ENCODE measurements at places on chromosomes 7 and 10.
A peak's percentile ranks its signal among the peaks of the same experiment; 100 is the strongest.

DNA sequence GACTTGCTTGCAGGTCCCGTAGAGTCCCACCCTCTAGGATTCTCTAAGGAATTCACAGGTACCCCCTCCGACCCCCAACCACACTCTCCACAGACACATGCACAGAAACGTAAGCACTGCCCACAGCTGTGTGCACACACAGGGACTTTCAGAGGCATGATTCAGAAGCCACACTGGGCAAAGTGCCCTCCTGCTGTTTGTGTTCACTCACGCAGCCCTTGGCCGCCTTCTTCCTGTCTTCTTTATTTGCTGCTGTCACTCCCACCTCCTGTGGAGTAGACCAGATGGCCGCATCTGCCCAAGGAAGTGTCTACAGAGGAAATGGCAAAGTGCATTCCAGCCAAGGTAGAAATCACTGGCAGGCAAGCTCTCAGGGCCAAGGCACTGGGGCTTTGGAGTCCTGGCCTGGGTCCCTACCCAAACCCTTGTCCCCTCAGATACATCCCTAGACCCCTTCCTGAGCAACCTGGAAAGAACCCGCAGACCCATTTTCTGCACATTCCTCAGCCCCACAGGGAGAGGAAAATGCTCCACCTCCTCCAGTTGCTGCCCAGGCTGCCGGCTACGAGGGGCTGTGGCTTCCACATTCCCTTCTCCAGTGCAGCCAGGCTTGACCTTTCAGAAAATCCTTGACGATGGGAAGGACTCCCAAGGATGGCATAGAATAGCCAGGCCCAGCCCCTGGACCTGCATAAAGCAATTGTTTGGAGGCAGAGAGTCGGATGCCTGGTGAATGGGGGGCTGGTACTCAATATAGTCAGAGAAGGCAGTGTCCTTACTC, 21.6 kb upstream of the GIMAP8 start:
- peak; percentile 10 for DNase-seq

- DNase-seq = no peak
Measured at GRCh38 chr10:67853512-67853911, 15.5 kb upstream of the DNAJC12 start.

DNA sequence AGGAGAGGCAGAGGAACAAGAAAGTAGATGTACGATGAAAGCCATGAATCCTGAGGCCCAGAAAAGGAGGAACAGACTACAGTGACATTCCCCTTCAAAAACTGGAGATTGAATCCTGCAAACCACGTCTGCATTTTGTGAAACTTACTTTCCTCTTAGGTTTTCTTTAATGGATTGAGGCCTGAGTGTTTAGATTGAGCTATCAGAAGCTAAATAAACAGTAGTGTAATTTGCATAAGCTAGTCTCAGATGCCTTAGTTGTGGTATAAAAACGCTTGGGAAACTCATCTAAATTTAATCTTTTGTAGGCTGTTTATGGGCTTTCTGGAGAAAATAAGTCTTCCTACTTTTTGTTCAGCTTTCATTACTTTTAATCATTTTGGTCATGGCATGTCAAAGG, 94.8 kb upstream of the HDAC9 start:
- DNase-seq = no peak

DNA sequence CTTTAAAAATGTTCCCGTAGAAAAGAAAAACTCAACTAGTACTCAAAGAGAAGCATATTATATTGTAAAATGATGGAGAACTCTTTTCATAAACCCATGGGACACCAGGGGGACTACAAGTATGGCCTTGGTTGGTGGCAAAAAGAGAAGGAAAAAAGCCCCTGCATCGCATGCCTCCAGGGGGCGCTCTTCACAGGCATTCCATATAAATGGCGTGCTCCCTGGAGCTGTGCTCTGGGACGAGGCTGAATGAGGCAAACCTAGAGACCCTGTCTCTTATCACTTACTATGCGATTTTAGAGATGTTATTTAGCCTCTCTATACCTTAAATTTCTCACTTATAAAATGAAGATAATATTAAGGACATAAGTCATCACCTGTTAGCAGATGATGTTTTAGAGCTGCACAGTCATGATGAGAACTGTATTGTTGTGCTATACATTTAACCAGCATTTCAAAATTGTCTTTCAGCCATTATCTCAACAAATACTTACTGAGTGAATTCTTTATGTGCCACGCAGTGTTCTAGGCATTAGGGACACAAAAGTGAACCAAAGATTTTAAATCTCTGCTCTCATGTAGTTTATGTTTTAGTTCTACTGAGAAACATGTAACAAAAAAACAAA, 105.8 kb downstream of the ARHGAP21 start:
- no peak for DNase-seq

DNA sequence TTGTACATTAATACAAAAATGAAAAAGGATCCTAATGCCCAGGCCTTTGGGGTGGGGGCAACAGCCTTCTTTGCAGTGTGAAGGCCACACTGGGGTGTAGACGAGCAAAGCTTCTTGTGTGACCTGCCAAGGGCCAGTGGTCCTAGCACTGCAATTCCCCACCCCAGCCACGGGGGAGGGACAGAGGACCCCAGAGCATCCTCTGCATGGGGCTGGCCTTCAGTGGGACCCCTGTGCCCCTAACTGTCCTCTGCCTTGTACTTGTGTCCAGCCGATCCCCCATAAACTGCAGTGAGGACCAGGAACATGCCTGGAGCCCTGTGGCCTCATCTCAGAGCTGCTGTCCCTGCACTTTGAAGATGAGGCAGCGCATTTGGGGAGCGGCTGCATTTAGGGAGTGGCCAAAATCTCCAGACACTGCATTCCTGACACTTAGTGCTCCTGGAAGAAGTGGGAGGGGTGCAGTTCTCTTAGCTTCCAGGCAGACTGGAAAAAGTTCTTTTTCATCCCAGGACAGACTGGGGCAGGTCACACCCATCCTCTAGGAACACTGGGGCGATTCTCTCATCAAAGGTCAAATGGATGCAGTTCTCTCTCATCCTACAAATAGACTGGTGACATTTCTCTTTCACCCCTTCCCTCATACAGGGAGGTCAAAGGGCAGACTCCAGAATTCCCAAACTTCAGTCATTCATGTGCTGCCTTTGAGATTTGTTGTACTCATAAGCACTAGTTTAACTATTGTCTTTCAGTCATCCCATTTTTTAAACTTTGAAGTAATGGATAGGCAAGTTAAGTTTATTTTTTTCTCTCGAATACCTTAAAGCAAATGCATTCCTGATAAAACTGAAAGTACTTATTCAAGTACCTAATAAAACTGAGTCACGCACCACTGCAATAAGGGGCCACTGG, 922 bp upstream of the MYO1G start:
- DNase-seq = no peak

DNA sequence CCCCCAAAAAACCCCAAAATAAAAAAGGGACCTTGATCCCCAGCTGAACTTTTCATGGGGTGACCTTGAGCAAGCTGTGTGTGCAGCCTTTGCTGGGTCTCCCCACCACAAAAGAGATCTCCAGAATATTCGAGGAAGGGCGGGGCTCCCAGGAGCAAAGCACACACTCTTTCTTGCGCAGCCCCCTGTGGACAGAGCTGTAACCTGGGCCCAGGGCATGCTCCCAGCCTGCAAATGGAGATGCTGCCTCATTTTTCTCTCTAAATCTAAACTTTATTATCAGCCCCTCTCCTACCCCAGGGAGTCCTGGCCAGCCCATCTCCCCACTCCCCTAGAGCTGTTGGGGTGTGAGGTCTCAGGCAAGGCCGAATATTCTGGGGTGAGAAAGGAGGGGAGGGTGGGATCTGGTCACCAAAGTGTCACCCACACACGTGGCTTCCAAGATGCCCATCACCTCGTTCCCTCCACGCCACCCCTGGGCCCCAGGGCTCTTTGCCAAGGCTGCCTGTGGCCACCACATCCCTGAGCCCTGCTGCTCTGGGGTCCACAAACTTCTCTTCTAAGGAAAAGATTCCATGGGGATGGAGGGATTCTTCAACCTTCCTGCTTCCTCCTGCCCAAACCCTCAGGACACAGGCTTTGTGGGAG, 1.7 kb upstream of the CALML3 start:
- no peak for DNase-seq

DNA sequence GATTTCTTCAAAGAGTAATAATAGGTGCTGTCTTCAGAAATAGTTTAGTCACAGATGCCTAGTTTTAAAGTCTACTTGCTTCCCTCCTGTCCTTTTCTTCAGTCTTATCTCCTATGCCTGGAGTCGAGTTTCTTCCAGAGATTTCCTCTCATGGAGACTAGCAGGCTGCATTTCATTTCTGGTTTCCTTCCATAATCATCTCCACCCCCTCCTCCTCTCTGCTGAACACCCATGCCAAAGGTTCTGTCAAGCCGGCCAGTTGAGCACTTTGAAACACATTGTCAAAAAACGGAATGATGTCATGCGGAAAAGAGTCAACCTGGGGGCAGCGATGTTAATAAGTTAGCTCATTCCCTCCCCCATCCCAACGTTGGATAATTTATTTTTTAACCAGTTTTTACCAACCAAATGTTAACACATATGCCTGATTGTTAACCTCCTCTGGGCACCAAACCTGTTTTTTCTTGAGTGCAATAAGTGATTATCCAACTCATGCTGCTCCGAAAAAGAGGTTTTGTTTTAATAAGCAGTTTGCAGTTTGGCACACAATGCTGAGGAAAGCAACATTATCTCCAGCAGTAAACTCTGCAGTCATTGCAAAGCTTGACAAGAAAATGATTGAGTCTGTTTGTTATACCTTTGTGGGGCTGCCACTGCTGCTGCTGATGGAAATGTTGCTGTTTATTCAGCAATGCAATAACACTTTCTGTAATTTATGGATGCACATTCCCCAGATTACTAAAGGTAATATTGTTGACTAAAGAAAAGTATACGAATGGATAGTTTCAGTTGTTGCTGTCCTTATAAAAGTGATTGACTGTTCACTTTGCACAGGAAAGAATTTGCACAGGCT, 161.6 kb downstream of the LRMDA start:
- no peak for DNase-seq

DNA sequence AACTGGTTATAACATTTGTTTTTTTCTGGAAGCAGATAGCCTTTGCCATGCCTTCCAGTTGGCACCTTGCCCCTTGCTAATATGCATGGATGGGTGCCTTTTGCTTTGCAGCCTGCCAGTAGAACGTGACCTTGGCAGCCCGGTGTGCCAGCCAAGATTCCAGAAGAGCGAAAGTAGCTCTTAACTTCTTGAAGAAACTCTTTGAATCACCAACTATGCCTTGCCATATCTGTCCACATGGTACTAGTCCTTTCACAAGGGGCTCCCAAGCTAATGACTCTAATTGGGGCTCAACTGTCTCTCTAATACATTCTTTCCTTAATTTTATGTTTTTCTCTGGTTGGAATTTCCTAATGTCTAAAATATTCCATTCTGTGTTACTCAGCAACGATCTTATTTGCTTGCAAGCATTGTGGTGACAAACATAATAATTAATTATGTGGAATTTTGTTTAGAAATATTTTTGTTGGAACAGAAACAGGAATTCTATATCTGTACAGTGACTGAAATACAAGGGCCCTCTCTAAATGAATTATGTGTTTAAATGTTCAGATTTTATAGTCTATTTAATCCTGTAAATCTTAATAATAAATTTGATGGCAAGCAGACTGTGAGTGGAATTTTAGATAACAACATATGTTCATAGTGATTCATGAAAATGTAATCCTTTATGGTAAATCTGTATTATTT, 45.8 kb downstream of the HDAC9 start:
- no peak for DNase-seq

- DNase-seq = no peak
Measured at GRCh38 chr7:134654104-134654775, 7.6 kb downstream of the BPGM start.

GRCh38 chr10:33952692-33953360, 618.4 kb upstream of the NRP1 start:
- no peak for DNase-seq

- DNase-seq = peak; percentile 79
Measured at GRCh38 chr10:62437696-62438095, 63.5 kb downstream of the ZNF365 start.

GRCh38 chr7:144903201-144903600, 67.3 kb upstream of the TPK1 start:
- no peak for DNase-seq

DNA sequence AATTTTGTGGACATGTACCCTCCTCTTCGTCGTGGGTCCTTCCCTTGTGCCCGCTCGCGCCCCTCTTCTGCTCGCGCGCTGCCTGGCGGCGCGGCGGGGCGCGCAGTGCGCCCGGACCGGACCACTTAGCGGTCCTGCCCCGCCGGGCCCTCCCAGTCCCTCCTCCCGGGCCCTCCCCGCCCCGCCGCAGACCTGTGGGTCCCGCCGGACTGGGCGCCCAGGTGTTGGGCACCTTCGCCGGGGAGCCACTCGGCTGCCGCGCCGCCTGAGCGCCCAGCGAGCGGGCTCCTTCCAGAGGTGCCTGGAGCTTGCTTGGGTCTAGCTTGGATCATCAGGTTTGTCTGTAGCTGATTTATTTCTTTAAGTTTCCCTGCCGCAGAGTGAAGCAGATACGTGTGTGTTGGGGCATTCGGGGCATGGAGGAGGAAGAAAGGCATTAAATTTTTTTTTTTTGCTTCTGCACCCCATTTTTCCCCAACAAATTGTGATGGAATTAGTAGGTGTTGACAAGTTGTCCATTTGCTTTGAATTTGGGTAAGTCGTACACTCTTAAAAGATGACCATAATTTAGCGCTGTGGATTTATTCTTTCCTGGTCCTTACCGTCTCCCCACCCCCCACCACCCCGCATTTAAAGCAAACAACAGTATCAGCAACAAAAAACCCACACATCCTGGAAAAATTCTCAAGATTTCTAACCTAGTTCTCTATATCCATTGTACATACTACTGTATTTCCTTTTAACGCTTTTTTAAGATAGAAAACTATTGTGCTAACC, 905 bp downstream of the C1GALT1 start:
- DNase-seq = peak; percentile 74

DNA sequence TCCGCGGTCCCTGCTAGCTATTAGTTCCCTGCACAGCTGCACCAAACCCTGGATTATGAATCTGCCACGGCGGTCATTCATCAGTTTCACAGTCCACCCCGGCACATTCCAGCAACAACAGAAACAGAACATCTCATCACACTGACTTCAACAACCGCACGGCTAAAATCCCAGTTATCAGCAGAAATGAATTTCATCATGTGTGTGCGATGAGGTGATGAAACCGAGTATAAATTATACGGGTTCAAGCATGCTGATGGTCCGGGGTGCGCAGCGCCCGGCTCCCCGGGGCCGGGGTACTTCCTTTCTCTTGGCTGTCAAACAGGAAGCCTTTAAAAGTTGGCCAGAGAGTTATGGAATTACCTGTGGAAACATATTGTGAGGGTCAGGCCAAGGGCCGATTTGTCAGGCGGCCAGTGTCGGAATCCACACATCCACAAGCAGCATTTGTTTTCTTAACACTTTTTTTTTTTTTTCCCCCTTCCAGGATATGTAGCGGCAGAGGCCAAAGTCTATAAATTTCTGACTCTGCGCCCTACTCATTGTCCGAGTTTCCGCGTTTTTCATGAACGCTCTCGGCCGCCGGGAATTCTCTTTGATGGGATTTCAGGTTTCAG, 420.9 kb upstream of the MGMT start:
- no peak for DNase-seq
